Stimulated activated CD8-positive, alpha-beta memory T cell treated with anti-CD3 and anti-CD28 coated beads, Interleukin-7, amount 100 ng/mL, for 4 hours (primary cell): ENCODE measurements at places on chromosomes 5 and 9.

DNA sequence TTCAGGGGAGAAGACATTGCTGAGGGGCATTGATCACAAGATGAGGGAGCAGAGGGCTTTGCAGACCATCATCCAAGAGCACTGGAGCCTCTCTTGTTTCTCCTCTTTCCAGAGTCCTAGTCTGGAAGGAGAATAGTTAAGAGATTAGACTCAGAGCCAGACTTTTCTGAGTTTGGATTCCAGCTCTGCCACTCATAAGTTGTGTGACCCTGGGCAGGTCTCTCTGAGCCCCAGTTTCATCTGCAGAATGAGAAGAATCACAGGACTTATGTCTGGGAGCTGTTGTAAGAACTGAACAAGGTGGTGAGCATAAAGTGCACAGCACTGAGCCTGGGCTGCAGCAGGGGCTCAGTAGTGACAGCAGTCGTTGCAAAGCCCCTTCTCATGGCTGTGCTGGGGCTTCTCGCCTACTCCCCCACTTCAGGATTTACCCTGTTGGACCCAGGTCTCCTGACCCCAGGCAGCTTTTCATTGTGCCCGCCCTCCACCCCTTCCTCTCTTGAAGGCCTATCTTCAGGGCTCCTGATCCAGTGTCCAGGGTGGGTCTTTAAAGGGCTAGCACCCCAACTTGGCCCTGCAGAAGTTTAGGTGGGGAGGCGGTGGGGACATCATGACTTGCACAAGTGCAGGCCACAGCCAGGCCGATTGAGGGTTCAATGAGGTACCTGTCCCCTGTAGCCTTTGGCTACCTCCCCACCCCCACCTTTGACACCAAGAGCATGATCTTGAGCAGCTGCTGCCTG lies 1.5 kb downstream of the SYNPO start:
- no peak for DNase-seq

DNA sequence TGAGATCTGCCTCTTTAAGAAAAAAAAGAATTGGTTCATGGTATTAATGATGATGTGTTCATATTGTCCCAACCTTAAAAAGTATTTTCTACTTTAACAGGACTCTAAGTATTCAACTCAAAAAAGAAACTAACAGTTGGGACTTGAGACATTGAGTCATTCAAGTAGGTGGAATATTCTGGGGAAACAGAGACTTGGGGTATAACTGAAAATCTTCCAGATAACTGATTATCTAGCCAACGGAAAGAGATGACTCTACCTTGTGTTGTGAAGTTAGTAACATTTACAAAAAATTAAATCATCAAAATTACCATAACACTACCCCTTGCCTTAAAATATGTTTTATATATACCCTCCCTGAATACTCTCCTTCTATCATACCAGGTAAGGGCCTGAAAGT lies 19.1 kb downstream of the OXCT1 start:
- DNase-seq, result no peak

DNA sequence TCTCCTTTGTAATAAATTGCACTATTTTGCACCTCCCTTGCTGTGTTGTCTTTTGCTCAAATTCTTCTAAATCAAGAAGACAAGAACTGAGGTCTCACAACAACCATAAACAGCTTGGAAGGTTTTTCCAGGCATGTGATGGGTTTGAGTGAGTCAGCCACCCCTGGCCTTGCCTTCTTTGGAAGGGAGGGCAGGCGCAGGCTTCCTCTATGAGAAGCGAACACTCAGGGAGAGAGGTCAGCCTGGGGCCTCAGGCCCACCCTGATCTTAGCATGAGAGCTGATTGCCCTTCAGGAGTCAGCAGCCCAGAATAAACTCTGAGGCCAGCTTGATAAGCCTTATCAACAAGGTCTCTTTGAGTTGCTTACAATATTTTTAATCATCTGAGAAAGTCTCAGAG lies 31.6 kb downstream of the S1PR3 start:
- DNase-seq, result no peak

DNA sequence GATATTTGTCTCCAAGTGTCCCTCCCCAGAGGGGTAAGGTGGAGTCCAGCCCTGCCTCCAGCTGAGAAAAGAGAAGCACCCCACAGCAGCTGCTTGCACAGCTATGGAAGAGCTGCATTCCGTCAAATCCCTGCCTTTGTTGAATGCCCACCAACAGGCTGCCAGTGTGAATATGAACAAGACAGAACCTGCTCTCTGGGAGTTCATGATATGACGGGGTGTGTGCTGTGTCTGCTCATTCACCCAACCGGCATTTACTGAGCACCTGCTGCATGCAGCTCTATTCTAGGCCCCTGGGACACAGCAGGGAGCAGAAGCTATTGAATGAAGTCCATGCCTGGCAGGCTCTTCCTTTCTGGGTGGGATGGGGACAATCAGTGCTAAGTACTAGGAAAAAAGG lies 238.8 kb downstream of the GADD45G start:
- no peak for DNase-seq

DNA sequence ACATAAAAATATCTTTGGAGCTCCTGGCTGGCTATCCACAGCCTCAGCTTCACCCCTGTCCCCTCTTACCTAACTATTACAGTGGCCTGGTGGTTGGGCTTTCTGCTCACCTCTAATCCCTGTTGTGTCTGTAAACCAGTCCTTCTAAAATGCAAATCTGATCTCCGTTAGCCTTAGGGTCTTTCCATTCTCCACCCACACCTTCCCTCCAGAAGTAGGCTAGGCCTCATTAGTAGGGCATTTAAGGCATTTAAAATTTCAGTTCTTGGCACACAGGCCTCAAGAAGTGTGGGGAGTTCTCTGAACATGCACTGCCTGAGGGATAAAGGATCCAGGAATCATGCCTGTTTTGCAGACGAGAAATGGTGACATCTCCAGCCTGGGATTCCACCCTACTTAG lies 26.4 kb upstream of the STC2 start:
- no peak for DNase-seq

GRCh38 chr9:89549031-89549644 lies 51.2 kb upstream of the SEMA4D start:
- peak; percentile 72 for DNase-seq

DNA sequence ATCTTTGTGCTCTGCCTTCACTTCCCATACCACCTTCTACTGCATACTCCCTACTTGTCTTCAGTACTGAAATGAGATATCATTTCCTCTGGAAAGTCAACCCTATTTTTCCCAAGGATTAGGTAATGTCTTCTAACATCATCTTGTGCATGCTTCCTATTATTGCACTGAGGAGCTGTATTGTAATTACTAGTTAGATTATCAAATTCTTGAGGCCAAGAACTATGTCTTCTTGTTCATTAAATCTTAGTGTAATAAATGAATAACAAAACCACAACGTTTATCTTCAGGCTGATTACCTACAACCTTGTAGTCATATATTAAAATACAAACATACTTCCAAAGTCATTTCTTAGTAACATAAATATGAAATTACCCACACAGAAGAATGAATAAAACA lies 87.9 kb upstream of the POU5F2 start:
- no peak for DNase-seq

- DNase-seq, result no peak
Observed at GRCh38 chr9:15642369-15642962, 89.6 kb downstream of the CCDC171 start.

DNA sequence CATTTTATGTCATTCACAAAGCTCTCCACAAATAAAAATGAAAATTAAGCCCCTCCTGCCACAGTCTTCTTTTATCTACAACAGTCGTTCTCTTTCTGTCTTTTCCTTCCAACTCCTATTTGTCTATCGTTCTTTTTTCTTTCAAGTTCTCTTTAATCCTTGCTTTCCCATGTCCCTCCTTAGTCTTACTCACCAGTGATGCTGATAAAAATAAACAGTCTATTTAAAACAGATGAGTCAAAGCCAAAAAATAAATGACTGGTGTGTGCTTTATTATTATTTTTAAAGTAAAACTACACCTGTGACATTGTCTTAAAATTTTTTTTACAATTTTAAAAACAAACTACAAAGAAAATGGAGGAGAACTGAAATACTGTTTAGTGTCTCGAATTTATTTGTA lies 137.1 kb upstream of the TMEM161B start:
- no peak for DNase-seq

DNA sequence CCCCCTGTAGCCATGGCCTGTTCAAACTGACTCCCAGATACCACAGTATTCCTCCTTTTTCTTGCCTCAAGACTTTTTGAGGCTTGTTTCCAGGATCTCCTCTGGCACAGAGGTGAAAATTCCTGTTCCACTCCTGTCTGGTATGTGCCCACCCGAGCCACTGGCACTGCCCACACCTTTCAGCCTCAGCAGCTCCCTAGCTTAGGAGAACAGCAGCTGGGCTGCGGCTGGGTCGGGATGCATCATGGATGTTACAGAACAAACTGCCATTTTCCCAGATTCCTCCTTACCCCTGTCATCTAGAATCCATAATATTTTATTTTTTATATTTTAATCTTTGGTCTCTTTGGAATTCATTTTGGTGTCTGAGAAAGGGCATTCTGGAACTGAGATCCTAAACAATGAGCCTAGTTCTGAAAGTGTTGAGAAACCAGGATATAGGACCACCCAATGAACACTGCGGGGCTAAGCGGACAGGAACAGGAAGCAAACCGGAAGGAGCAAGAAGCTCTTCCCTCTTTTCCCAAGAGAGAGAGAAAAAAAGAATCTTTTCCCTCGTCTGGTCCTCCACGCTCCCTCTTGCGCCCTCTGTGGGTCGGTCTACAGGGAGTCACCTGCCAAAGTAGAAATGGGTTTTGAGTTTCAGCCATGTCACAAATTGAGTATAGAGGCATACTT lies 12.5 kb downstream of the OR2S2 start:
- DNase-seq, result peak; percentile 26

- no peak for DNase-seq
Observed at GRCh38 chr5:149870232-149870631, 74.4 kb downstream of the PDE6A start.

- DNase-seq, result no peak
Observed at GRCh38 chr5:73344835-73345234, 103.7 kb downstream of the FOXD1 start.

- DNase-seq, result no peak
Observed at GRCh38 chr5:136206361-136206760, 13.4 kb upstream of the SMIM32 start.

- DNase-seq, result no peak
Observed at GRCh38 chr5:134000696-134001453, 3.9 kb downstream of the VDAC1 start.

- DNase-seq, result no peak
Observed at GRCh38 chr9:38343552-38343951, 49.0 kb upstream of the ALDH1B1 start.

- DNase-seq, result no peak
Observed at GRCh38 chr9:28518439-28518838, 945.2 kb upstream of the C9orf72 start.

- peak; percentile 27 for DNase-seq
Observed at GRCh38 chr5:73625944-73626811, at the start of gene ARHGEF28. TSS of gene ARHGEF28 (plus strand) at chr5:73626196. CDS start at chr5:73684852, 58,656 bp downstream.

DNA sequence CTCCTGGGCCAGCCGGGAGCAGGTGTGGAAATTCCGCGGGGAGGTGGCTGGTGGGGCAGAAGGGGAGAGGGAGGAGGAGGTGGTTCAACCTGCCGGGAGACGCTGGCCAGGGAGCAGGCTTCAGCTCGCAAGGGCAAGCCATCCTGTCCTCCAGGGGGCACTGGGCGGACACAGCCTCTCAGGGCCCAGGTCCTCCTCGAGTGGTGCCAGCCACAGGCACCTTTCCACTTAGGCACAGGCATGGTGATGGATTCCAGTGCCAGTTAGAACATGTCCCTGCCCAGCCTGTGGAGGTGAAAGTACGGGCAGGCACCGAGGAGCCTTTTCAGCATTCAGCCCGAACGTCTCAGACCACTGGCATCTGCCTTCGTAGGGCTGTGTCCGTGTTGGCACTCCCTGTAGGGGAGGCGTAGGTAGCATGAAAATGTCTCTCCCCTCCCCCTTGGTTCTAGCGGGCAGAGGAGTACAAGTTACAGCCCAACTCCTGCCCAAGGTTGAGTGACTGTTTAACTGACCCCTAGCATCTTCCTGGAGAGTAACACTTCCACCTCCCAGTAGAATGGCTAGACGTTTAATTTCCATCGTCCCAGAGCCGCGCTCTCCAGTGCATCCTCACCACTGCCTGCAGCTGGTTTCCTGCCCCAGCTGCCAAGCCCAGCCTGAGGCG lies 48.9 kb downstream of the DAB2IP start:
- no peak for DNase-seq

- no peak for DNase-seq
Observed at GRCh38 chr9:130039528-130040147, 3.4 kb downstream of the FNBP1 start.

DNA sequence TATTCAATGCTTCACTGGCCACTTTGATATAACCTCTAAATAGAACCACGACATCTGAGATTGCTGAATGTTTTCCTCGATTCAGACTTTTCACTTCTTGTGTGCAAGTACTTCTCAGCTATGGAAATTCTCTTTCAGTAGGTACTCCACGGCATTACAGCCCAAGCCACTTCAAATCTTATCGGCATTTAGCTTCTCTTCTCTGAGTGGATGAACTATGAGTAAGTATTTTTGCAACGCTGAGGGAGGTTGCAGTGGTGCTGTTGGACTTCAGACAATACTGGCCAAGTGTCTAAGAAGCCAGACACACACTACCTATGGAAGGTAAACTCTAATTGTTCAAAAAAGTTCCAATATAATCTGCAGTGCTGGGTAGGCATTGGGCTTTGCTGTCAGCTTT lies 60.1 kb downstream of the FBN2 start:
- no peak for DNase-seq

DNA sequence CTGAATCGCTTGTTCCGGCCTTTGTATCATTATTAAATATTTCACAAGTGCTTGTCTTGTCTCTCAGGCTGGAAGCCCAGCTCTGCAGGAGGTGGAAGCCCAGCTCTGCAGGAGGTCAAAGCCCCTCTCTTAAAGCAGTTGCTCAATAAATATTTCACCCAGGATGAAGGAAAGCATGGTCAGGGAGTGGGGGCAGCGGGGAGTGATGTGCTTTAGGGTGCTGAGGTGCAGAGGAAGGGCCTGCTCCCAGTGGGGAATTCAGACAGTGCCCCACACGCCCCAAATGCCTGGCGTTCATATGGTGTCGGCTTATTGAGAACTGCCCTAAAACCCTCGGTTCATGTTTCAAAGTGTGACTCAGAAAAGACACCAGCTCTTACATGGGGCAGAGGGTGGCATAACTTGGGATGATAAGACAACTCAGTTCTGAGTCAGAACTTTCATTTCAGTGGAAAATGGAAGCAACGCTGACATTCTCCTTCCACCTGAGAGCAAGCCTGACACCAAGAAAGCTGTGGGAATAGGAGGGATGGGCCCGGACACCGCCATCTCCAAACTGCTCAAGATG lies 114.3 kb upstream of the DAP start:
- DNase-seq, result no peak

- no peak for DNase-seq
Observed at GRCh38 chr5:110784901-110785300, 46.1 kb downstream of the SLC25A46 start.

- DNase-seq, result no peak
Observed at GRCh38 chr5:45385321-45386058, 310.7 kb downstream of the HCN1 start.

- DNase-seq, result no peak
Observed at GRCh38 chr5:147673266-147673665, 109.3 kb downstream of the JAKMIP2 start.

DNA sequence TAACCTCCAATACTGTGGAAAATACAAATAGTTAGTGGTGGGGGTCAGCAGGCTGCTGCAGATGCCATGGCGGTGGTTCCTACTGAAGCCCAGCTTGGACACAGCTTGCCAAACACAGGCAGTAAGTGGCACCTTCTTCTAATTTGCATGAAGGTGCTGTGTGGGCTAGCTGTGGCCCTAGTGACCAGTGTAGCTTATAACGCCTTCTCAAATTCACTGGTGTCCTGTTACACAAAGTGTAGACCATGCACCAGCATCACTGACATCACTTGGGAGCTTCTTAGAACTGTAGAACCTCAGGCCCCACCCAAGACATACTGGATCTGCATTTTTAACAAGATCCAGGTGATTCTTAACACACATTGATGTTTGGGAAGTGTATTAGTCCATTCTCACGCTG lies 58.8 kb upstream of the TGFBR1 start:
- DNase-seq, result no peak
